ENCODE measurements at places on chromosomes 2 and 18. TPM values are rescaled to one million over a fixed set of nuclear protein-coding genes. Genes with fewer than 3 reads are reported as not detected.

Gene PRLH
- not detected for total RNA-seq

Gene KCNK3
- total RNA-seq, result 14.5 TPM

Gene UGT1A4
- total RNA-seq, result not detected

Gene SKOR2
- not detected for total RNA-seq

Gene IL37
- total RNA-seq, result not detected

Gene QPCT
- 5.3 TPM for total RNA-seq

Gene NETO1
- not detected for total RNA-seq

Gene ARHGAP25
- total RNA-seq, result 5.0 TPM

Gene ITGA4
- total RNA-seq, result 2.9 TPM

GRCh38 chr2:25744055-25744454 is 70.7 kb upstream of the DTNB start:
- no peaks in the 10 kb centered on the region for H3K27me3 ChIP-seq
- H3K4me1 ChIP-seq, result no peaks in the 10 kb centered on the region
- H3K4me3 ChIP-seq, result no peak overlapping the region

DNA sequence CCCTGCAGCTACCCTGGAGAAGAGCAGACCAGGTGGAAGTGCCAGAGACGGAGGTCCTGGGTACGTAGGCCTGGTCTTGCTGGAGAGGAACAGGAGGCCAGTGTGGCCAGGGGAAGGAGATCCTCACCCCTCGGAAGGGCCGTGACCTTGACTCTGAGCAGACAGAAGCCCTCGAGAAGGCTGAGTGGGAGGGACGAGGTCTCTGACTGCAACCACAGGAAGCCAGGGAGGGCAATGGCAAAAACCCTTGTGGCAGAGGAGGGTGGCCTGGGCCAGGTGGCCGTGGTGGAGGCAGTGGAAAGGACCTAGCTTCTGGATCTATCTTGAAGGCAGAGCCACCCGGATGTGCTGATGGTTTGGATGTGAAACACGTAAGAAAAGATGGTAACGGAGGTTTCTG is 28.1 kb downstream of the THAP4 start:
- H3K4me1 ChIP-seq, result peaks cover 10% of the 10 kb centered on the region
- H3K36me3 ChIP-seq, result no peaks in the 10 kb centered on the region
- no peak for DNase-seq
- no peaks in the 10 kb centered on the region for H3K27me3 ChIP-seq

- no peaks in the 10 kb centered on the region for H3K4me1 ChIP-seq
- no peak overlapping the region for H3K4me3 ChIP-seq
- no peaks in the 10 kb centered on the region for H3K27me3 ChIP-seq
- no peak for DNase-seq
- no peak overlapping the region for H3K27ac ChIP-seq
Observed at GRCh38 chr18:62881509-62882016, 166.2 kb downstream of the PHLPP1 start.

- H3K4me1 ChIP-seq, result peaks cover 8% of the 10 kb centered on the region
- no peak for DNase-seq
- no peaks in the 10 kb centered on the region for H3K27me3 ChIP-seq
- no peak overlapping the region for H3K4me3 ChIP-seq
- no peak overlapping the region for H3K27ac ChIP-seq
Observed at GRCh38 chr2:99974682-99975375, 167.6 kb downstream of the AFF3 start.

- no peaks in the 10 kb centered on the region for H3K4me1 ChIP-seq
- H3K27me3 ChIP-seq, result no peaks in the 10 kb centered on the region
- no peak overlapping the region for H3K4me3 ChIP-seq
- H3K36me3 ChIP-seq, result no peaks in the 10 kb centered on the region
- no peak for DNase-seq
- H3K27ac ChIP-seq, result no peak overlapping the region
Observed at GRCh38 chr2:222361787-222362186, 62.6 kb upstream of the SGPP2 start.

DNA sequence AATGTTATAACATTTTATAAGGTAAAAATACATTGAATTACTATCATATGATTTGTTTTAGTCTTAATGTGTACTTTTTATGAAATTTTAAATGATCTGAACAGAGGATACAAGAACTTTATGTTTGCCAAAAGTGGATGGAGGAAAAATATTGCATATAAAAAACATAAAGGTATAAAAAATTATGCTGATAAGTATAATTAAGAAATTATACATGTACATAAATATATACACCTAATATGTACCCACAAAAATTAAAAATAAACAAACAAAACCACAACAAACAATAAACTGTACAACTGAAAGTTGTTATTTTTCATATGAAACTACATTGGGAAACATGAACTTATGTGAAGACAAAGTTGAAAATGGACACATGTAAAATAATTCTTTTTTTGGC is 38.2 kb upstream of the CALCRL start:
- H3K27me3 ChIP-seq, result no peaks in the 10 kb centered on the region
- H3K36me3 ChIP-seq, result no peaks in the 10 kb centered on the region
- H3K4me1 ChIP-seq, result no peaks in the 10 kb centered on the region
- DNase-seq, result no peak
- H3K4me3 ChIP-seq, result no peak overlapping the region

GRCh38 chr18:46422552-46423055 is 234.4 kb downstream of the LOXHD1 start:
- no peak overlapping the region for H3K4me3 ChIP-seq
- H3K36me3 ChIP-seq, result no peaks in the 10 kb centered on the region
- H3K27me3 ChIP-seq, result no peaks in the 10 kb centered on the region
- no peak overlapping the region for H3K27ac ChIP-seq
- H3K4me1 ChIP-seq, result no peaks in the 10 kb centered on the region

DNA sequence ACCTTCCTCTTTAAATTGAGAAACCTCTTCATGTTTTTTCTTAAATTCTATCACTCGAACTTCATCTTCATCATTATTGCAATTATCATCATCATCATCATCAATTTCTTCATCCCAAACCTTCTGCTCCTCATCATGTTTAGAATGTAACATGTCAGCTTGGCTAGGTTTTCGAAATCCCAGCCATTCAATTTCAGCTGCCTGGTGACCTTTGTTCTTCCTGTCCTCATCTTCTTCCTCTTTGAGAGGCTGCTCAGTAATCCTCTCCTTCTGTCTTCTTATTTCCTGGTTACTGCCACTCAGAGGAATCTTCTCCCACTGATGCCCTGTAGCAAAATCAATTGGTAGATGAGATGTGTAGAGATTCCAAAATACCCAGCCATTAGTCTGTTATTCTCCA is 4.2 kb downstream of the ERMN start:
- H3K4me3 ChIP-seq, result no peak overlapping the region
- no peaks in the 10 kb centered on the region for H3K27me3 ChIP-seq
- no peak overlapping the region for H3K27ac ChIP-seq
- DNase-seq, result no peak
- no peaks in the 10 kb centered on the region for H3K4me1 ChIP-seq
- no peaks in the 10 kb centered on the region for H3K36me3 ChIP-seq

GRCh38 chr2:25586726-25587144 is 86.6 kb downstream of the DTNB start:
- no peaks in the 10 kb centered on the region for H3K36me3 ChIP-seq
- H3K27ac ChIP-seq, result no peak overlapping the region
- no peak for DNase-seq
- no peak overlapping the region for H3K4me3 ChIP-seq

DNA sequence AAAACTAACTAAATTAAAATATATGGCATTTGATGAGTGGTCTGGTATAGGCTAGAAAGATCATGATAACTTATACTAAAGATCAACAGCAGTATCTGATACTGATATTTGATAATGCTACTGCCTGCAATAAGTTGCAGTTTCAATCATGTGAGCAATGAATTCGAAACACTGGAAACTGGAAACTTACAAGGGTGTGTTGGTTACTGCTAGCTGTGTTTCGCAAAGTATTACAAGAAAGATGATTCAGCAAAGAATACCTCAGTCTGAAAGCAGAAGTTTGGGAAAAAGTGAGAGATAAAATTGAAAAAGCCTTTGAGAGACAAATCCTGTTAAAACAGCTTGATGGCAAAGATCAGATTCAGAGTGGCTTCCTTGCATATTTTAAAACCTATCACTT is 294.5 kb downstream of the CCDC178 start:
- no peak for DNase-seq
- no peaks in the 10 kb centered on the region for H3K27me3 ChIP-seq
- no peaks in the 10 kb centered on the region for H3K36me3 ChIP-seq
- no peak overlapping the region for H3K4me3 ChIP-seq
- no peak overlapping the region for H3K27ac ChIP-seq
- H3K4me1 ChIP-seq, result no peaks in the 10 kb centered on the region

DNA sequence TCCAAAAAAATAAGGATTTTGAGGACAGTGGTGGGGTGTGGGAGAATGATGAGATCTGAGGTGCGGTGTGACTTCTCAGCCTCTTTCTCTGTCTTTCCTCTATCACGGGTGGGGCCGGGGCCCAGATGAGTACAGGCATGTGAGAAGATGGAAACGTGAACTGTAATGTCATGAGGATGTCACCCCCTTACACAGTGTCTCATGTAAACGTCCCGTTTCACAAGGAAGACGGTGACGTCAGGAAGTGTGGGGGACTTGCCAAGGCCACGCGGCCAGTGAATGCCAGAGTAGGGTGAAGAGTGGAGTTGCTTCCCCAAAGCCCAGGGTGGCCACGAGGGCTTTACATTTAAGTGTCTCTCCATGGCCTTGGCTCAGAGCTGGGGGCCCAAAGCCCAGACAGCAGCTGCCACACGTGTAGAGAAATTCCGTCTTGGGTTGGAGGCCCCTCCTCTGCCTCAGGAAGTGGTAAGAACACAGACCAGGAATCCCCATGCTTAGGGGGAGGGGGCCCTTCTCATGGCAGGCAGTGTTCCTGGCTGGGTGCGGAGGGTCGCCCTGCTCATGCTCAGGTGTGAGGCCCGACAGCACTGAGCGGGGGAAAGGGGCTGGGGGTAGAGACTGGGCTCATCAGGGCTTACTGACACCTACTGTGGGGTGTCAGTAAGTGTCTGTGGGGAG is 80.9 kb upstream of the SMAD7 start:
- no peak overlapping the region for H3K27ac ChIP-seq
- no peak overlapping the region for H3K4me3 ChIP-seq
- H3K4me1 ChIP-seq, result no peaks in the 10 kb centered on the region

DNA sequence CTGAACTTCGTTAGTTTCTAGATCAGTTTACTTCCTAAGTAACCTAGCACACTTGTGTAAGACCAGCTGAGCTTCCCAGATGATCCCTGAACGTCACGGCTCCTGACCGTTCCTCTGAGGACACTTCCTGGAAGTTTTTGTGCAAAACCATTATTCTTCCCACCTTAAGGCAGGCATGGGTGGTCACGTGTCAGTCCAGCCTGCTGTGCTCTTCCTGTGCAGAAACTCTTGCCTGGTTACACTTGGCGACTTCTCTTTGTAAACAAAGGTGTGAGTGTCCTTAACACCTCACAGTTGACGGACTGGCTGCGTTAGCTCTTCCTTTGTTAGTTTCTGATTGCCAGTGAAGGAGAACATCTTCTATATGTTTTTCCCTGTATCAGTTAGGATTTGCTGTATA is 118.3 kb downstream of the SH3RF3 start:
- H3K27me3 ChIP-seq, result no peaks in the 10 kb centered on the region
- no peak overlapping the region for H3K4me3 ChIP-seq
- H3K4me1 ChIP-seq, result no peaks in the 10 kb centered on the region
- no peak for DNase-seq
- no peaks in the 10 kb centered on the region for H3K36me3 ChIP-seq

- no peak for DNase-seq
- no peak overlapping the region for H3K4me3 ChIP-seq
- H3K27me3 ChIP-seq, result peaks cover 2% of the 10 kb centered on the region
- H3K36me3 ChIP-seq, result no peaks in the 10 kb centered on the region
- H3K27ac ChIP-seq, result peak overlapping the region; percentile 4
Observed at GRCh38 chr2:144507441-144508171, 12.3 kb downstream of the ZEB2 start.

GRCh38 chr18:77131100-77131651 is 1.4 kb downstream of the MBP start:
- peak overlapping the region; percentile 84 for H3K4me3 ChIP-seq
- no peaks in the 10 kb centered on the region for H3K27me3 ChIP-seq
- peak overlapping the region; percentile 92 for H3K27ac ChIP-seq
- H3K4me1 ChIP-seq, result no peaks in the 10 kb centered on the region
- no peak for DNase-seq

- peak overlapping the region; percentile 44 for H3K27ac ChIP-seq
- H3K36me3 ChIP-seq, result no peaks in the 10 kb centered on the region
- no peaks in the 10 kb centered on the region for H3K27me3 ChIP-seq
- H3K4me1 ChIP-seq, result no peaks in the 10 kb centered on the region
Observed at GRCh38 chr2:232890896-232891601, 21.0 kb downstream of the SNORC start.

DNA sequence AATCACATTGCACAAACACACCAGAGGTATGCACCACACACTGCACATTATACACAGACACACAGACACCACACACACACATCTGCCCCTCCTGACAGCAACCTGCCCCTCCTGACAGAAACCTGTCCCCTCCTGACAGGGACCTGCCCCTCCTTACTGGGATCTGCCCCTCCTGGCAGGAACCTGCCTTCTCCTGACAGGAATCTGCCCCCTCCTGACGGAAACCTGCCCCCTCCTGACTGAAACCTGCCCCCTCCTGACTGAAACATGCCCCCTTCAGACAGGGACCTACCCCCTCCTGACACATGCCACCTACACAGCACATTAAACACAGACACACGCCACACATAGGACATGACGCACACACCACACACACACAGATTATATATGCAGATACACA is 88.9 kb downstream of the PXDN start:
- H3K36me3 ChIP-seq, result no peaks in the 10 kb centered on the region
- no peaks in the 10 kb centered on the region for H3K27me3 ChIP-seq
- H3K4me3 ChIP-seq, result no peak overlapping the region
- no peak overlapping the region for H3K27ac ChIP-seq
- DNase-seq, result no peak

DNA sequence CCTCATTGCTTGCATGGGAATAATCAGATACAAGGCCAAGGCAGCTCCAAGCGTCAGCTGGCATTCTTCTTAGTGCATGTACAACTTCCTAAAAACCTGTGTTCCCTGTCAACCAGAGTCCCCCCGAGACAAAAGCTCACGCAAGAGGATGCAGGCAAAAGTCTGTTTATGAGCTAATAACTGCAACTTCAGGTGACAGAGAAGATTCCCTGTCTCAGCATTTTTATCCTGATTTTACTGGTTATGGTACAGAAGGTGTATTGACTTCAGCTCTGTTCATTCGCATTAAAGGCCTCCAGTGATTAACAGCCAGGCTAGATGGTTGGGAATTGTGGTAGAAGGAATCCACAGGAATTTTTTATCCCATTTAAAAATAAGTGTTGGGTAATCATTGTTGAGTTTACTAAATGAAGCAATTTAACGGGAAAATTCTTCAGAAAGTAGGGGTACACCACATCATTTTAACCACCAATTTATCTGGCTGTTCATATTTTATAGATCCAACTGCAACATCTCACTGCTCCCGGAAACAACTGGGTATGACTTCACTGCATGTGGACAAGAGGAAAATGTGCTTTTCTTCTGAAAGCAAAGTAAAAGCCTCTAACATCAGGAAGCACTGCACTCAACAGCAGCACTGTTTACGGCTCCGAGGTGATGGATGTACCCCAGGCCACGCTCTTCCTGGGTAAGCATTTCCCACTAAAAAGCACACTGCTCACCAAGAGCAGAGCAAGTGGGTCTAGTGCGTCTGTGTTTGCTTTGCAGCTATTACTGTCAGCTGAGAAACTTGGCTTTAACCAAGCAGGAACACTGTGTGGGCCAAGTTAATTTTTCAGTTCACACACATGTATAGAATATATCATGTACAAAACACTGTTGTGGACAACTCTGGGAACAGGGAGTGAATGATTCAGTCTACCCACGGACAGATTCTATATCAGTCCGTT is 31.9 kb downstream of the CCBE1 start:
- DNase-seq, result no peak
- H3K4me1 ChIP-seq, result no peaks in the 10 kb centered on the region
- H3K4me3 ChIP-seq, result no peak overlapping the region
- H3K27ac ChIP-seq, result no peak overlapping the region
- no peaks in the 10 kb centered on the region for H3K27me3 ChIP-seq
- no peaks in the 10 kb centered on the region for H3K36me3 ChIP-seq

- H3K27ac ChIP-seq, result no peak overlapping the region
- no peak for DNase-seq
- H3K27me3 ChIP-seq, result no peaks in the 10 kb centered on the region
- no peak overlapping the region for H3K4me3 ChIP-seq
Observed at GRCh38 chr2:50611351-50611871, 420.5 kb downstream of the NRXN1 start.
